NCI-H774 (cell line): ENCODE measurements at places on chromosomes 4 and X.

GRCh38 chr4:71147261-71147660 is 153.8 kb downstream of the DCK start:
- no peak for DNase-seq

GRCh38 chr4:158841540-158841939 is 72.7 kb downstream of the FNIP2 start:
- no peak for DNase-seq

- DNase-seq, result no peak
These were observed 1066.0 kb downstream of the FSTL5 start for GRCh38 chr4:161097821-161098220.

DNA sequence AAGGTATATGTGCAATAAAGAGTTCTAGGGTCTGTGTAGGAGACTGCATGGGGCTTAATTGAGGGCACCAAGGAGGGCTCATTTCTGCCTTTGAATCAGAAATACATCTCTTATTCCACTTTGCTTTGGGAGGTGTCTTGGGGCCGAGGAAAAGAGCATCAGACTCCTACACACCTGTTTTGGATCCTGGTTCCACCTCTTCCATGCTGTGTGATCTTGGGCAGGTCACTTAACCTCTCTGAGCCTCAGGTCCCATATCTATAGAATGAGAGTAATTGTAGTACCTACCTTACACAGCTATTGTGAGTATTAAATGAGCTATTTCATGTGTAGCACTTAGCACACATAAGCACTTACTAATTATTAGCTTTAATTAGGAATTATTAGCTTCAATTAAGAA is 100.6 kb downstream of the RTL5 start:
- no peak for DNase-seq

DNA sequence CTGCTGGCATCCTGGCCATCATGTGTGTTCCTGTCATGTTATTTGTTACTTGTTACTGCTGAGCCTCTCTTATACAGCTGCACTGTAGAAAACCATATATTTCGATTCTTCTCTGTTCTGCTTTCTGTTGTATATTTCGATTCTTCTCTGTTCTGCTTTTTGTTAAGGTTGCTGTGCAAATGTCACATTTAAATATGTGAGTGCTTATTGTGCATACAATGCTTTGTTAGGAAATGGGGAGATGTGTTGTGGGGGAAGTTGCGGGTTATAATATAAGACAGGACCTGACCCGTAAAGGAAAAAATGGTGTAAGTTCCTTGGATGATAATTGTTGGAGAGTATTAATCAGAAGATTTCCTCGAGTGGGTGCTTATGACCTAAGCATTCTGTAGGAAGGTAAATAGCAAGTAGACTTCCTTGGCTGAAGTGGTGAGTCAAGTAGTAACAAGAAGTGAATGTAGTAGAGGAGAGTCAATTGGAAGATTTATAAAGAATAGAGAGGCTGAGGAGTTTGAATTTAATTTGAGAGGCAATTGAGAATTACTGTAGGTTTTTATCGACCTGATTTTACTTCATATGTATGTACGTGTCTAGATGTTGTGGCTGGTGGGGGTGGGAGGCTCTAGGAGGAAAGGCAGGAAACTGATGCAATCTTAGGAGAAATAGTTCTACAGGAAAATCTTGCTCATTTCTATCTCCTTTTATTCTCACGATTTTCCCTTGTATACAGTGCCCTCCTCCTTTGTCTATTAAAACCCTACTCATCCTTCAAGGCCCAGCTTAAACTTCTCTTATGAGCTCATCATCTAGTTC is 8.5 kb downstream of the OGT start:
- DNase-seq, result no peak

DNA sequence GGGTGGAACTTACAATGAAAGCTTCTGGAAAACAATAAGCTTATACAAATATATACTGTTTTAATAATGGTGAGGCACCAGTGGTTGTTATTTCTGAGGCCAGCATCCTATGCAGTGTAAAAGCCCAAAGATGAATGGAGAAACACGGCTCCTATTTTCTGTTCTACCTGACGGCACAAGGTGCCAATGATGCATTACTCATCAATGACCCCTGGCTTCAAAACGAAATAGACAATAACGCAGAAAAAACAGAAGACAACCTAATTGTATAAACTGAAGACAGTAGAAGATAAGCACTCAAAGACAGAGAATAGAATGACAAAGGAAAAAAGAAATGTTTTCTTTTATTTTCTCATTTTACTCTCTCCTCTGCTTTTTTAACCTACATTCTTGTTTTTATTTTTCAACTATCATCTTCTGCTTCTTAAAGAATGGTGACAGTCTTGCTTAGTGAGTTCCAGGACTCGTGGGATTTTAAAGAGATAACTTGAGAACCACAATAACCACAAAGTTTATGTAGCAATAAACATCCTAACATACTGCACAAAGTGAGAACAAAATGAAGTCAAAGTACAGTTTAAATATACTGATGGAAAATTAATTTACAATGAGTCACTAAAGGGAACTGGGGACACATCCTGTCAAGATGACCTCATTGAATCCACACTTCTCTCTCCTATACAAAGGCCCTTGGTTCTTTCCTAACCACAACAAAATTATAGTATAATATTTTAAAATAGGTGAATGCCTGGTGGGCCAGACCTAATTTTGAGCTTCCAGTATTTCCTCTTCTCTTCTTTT is 169.8 kb downstream of the BTC start:
- no peak for DNase-seq

GRCh38 chr4:7647600-7648543 is 213.1 kb upstream of the PSAPL1 start:
- no peak for DNase-seq

DNA sequence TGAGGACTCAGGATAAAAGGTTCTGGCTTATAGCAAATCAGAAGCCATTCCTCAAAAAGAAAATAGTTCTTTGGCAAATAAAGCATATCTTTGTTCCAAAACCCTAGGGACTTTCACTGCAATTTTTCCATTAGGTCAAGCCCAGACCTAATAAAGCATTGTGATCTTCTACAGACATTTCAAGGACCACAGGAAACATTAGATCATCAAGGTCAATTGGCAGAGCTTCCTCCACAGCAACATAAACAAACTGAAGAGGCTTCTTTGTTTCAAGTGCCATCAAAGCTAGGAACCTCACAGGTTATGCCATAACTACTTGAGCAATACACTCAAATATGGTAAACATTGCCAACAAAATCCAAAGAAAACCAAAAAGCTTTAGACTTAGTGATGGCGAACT is 144.9 kb downstream of the ANXA5 start:
- DNase-seq, result no peak

DNA sequence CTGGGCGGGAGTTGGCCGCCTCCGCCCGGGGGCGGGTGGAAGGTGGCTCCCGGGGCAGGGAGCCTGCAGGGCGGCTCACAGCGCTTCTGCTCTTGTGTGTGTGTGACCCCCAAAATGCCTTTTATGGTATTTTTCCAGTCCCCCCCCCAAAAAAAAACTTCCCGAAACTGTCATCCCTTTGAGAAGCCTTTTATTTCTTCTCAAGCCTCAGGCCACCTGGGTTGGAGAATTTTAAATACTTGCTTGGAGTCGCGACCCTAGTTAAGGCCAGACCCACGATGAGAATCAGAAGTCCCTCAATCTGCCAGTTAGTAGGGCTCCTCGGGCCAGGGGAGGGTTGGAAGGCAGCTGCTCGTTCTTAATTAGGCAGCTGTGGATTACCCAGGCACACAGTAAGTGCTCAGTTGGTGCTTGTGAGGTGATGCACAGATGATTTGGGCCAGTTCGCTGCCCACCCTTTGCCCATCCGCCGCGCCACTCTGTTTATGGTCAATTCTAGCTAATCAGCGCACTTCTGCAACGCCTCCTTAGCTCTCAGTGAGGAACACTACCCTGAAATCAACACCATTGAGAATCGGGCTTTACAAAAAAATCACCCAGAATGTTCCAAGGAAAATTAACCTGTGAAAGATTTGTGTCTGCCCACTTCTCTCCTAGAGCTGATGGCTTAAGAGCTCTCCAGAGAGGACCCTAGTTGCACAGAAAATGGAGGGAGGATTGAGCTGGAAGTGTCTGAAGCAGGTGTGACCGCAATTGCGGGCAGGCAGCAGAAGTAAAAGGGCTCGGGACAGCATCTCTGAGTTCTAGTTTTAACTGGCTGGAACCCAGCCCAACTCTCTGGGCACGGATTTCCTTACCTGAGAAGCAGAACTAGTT is 648 bp upstream of the SCD5 start:
- DNase-seq, result no peak

DNA sequence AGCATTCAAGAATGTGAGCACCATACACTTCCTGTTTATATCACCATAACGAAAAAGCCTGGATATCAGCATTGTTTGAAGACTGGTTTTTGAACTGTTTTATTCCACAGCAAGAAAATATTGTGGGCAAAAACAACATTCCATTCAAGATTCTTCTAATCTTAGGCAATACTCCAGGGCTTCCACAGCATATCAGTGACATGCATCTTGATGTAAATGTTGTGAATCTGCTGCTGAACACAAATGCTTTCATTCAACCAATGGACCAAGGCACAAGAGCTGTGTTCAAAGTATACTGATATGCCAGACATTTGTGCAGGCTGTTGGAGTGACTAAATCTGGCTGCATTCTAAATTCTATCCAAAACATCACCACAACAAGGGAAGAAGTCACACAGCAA is 260.1 kb upstream of the ETNPPL start:
- no peak for DNase-seq

GRCh38 chr4:136337216-136337615 is 1195.1 kb downstream of the PCDH18 start:
- DNase-seq, result no peak

GRCh38 chr4:146545102-146545501 is 23.4 kb upstream of the SLC10A7 start:
- no peak for DNase-seq

GRCh38 chr4:179292468-179292867 is 1850.2 kb upstream of the AGA start:
- no peak for DNase-seq

GRCh38 chr4:117800636-117801035 is 233.7 kb upstream of the NDST3 start:
- DNase-seq, result no peak

DNA sequence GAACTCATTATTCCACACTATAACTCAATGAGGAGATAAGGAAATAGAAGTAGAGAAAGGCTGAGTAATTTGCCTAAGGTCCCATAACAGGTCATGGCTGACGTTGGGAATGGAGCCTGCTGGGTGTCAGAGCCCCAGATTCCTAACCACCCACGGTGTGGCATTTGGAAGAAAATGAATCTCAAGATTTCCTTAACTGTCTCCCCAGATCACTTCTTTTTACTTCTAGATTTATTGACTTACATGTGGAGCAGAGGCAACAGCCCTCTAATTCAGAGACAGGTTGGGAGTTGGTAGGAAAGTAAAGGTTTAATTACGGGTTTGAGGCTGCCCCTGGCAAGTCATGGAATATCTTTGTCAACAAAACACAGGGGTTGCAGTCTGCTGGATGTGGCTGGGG is 134.0 kb downstream of the ARHGAP10 start:
- no peak for DNase-seq

GRCh38 chr4:81165861-81166430 is 49.1 kb downstream of the PRKG2 start:
- DNase-seq, result no peak

DNA sequence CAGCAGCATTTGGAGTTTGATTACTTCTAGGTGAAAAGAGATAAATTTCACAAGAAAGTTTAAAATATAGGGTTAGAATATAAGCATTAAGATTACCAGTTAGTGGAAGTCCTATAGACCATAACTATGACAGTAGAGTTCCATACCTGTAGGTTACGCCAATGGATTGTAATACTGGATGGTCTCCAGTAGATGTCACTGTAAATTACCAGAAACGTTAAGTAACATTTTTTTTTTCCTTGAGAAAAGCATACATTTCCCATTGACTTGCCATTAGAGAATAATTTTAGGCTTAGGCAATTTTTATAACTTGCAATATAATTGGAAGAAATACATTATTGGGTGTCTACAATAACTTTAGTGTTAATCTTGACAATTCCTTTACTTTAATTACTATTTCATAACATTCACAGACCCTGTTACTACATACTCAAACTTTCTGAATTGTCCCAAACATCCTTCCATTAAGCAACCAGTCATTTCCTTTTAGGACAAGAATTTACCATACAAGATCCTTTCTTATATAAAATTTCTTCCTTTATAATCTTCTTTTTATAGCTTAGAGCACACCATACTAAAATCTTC is 304.1 kb upstream of the TECRL start:
- DNase-seq, result no peak

- no peak for DNase-seq
These were observed 247.6 kb downstream of the CBLL2 start for GRCh38 chrX:22520128-22520828.

- no peak for DNase-seq
These were observed 1718.8 kb upstream of the PCDH10 start for GRCh38 chr4:131430302-131430701.

- no peak for DNase-seq
These were observed at the start of gene EDA2R for GRCh38 chrX:66638591-66639500. EDA2R (minus strand) TSS chrX:66639078; CDS start chrX:66616020, 23,058 bp downstream.

- DNase-seq, result no peak
These were observed 1.6 kb upstream of the NKX1-1 start for GRCh38 chr4:1407657-1408333.

DNA sequence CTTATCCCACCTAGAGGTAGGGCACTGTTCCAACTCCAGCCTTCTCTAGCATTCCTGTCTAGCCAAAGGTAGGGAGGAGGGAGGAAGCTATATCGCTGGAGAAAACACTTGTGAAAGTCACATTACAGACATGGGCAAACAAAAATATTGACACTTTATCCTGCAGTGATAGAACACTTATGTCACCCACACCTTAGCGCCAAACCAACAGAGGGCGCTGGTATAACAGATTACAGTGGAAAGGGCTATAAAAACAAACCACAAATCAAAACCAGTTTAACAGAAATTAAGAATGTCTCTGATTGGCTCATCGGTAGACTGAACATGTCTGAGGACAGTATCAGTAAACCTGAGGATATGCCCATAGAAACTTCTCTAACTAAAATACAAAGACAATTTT is 451.3 kb downstream of the TLL1 start:
- DNase-seq, result no peak

DNA sequence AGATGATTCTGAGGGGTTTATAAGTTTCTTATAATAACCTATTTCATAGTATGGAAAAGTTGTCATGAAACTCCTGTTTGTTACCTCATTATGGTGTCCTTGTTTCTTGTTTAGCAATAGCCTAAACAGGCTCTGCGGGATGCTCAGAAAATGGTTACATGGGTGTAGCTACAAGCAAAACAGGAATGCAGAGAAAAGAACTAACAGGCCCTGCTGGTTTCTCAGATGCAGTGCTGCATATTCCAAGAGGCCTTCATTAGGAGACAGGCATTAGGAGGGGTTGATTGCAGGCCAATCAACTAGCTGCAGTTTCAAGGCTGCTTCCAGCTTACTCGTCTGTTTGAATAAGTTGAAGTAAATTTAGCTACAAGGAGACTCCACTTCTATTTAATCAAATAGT is 37.6 kb upstream of the HPGD start:
- DNase-seq, result no peak

GRCh38 chrX:81708487-81708886 is 506.6 kb downstream of the SH3BGRL start:
- DNase-seq, result no peak

- DNase-seq, result no peak
These were observed 498.4 kb downstream of the PACRGL start for GRCh38 chr4:21198683-21199082.
